ENCODE measurements at places on chromosomes 1 and 21. TPM values are rescaled to one million over a fixed set of nuclear protein-coding genes. Genes with fewer than 3 reads are reported as not detected.

The KCNK1 gene
- total RNA-seq: 4.1 TPM

The LY9 gene
- 1.7 TPM for total RNA-seq

The RPE65 gene
- not detected for total RNA-seq

The TMEM52 gene
- total RNA-seq: not detected

GRCh38 chr1:116764466-116764898, 10.3 kb downstream of the CD2 start:
- no peaks in the 10 kb centered on the region for H3K36me3 ChIP-seq
- peak overlapping the region; percentile 34 for H3K27ac ChIP-seq
- no peak overlapping the region for H3K4me3 ChIP-seq
- no peaks in the 10 kb centered on the region for H3K4me1 ChIP-seq
- DNase-seq: no peak

DNA sequence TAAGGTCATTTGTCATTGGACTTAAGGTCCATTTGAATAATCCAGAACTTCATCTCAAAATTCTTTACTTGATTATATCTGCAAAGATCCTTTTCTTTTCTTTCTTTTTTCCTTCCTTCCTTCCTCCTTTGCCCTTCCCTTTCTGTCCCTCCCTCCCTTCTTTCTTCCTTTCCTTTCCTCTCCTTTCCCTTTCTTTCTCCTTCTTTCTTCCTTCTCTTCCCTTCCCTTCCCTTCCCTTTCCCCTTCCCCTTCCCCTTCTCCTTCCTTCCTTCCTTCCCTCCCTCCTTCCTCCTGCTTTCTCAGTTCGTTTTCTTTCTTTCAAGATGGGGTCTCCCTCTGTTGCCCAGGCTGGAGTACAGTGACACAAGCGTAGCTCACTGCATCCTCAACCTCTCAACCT, 35.5 kb downstream of the CA6 start:
- no peak overlapping the region for H3K27ac ChIP-seq
- no peaks in the 10 kb centered on the region for H3K27me3 ChIP-seq
- H3K36me3 ChIP-seq: no peaks in the 10 kb centered on the region

DNA sequence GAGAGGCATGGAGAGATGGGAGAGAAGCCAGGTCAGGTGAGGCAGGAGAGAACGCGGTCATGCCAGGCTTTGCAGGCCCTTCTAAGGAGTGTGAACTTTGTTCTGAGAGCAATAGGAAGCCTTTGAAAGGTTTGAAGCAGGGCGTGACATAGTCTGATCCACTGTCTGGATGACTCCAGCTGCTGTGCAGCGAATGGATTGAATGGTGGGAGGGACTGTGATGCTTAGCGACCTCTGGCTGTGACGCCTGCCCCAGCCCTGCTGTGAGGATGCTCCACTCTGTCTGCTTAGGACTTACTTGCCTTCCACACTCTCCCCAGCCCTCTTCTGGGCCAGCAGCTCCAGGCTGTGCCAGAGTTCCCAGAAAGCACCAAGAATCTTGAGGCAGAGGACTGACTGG, 41.8 kb upstream of the POU3F1 start:
- DNase-seq: no peak
- H3K27me3 ChIP-seq: peaks cover 9% of the 10 kb centered on the region
- H3K36me3 ChIP-seq: no peaks in the 10 kb centered on the region
- no peak overlapping the region for H3K27ac ChIP-seq
- H3K4me1 ChIP-seq: no peaks in the 10 kb centered on the region

- no peak for DNase-seq
- H3K4me1 ChIP-seq: no peaks in the 10 kb centered on the region
- no peaks in the 10 kb centered on the region for H3K27me3 ChIP-seq
- peaks cover 100% of the 10 kb centered on the region for H3K36me3 ChIP-seq
- H3K4me3 ChIP-seq: no peak overlapping the region
Observed at GRCh38 chr1:236550961-236551851, 27.4 kb downstream of the LGALS8 start.

GRCh38 chr1:57848406-57848805, 424.5 kb upstream of the DAB1 start:
- H3K27me3 ChIP-seq: no peaks in the 10 kb centered on the region
- H3K4me1 ChIP-seq: no peaks in the 10 kb centered on the region
- H3K4me3 ChIP-seq: no peak overlapping the region
- H3K27ac ChIP-seq: no peak overlapping the region

DNA sequence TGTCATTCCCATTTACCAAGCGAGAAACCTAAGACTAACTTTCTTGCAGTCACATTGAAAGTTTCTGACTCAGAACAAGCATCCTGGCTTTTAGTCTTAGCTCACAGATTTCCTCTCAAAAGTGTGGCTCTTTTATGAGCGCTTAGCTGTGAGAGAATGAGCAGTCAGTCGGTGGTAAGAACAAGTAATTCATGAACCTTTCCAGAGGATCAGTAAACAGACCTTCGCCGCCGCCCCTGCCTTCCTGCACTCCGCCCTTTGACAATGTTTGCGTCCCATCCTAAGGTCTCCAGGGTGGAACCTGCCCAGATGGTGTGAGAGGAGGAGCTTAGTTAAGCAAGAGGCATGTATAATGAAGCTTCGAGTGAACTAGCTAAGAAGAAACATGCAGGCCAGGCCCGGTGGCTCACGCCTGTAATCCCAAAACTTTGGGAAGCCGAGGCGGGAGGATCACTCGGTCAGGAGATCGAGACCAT, 142.4 kb downstream of the GLUL start:
- peak; percentile 81 for DNase-seq
- H3K4me1 ChIP-seq: peaks cover 11% of the 10 kb centered on the region
- H3K36me3 ChIP-seq: no peaks in the 10 kb centered on the region
- H3K27me3 ChIP-seq: no peaks in the 10 kb centered on the region

DNA sequence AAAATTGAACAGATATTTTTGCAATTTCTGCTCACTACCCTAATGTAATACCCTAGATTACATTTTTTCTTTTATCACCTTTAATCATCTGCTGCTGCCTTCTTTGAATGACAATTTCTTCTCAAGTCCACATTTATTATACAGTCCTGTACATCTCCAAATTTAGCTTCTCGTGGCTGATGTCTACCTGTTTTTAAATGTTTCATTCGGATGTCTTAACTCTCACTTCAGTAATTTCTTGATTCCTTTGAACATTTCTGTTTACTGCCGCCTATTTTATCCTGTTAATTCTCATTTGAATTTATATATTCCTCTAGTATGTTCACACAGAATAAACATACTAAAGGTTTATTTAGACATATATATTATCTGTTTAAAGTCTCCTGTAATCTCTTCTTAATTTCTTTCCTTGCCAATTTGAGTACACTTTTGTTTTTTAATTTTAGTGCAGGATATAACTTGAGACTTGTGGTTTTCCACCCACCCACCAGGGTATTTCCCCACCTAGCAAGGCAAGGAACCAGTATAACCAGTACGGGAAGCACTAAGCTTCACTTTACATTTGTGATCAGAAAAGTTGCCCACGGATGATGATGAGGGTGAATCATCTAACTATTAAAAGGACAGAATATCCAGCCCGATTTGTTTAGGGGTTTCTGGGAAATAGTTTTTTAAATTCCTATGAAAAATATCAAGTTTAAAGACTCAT, 12.7 kb downstream of the INSL5 start:
- no peaks in the 10 kb centered on the region for H3K4me1 ChIP-seq
- no peak overlapping the region for H3K27ac ChIP-seq
- no peak for DNase-seq
- no peak overlapping the region for H3K4me3 ChIP-seq
- H3K27me3 ChIP-seq: no peaks in the 10 kb centered on the region

Data from stomach (tissue), 19 donors.